NCI-H526 (cell line): ENCODE measurements at places on chromosomes 1 and 21.

GRCh38 chr1:53592985-53593757 lies 134.0 kb downstream of the DMRTB1 start:
- DNase-seq = no peak

GRCh38 chr1:243465738-243466137 lies 209.9 kb downstream of the SDCCAG8 start:
- no peak for DNase-seq

DNA sequence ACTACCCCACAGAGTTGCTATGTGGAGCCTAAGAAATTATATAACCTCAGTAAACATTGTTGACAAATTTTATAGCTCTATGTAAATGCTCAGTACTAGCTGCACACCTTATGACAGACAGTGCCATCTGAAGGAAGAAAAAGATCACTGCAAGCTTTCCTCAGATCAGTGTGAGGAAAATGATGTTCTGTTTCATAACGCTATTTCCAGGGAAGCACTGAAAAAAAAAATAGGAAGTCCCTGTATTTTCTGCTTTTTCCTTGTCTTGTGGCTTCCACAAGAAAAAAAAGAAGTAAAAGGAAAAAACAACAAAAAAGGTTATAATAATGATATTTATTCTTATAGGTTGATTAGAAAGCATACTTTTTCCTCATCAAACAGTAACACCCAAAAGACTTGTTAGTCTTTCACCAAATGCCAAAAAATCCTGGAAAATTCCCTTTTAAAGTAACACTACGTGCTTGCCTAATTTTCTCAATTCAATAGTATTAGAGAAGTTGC lies 23.2 kb downstream of the LYST start:
- peak; percentile 71 for DNase-seq

DNA sequence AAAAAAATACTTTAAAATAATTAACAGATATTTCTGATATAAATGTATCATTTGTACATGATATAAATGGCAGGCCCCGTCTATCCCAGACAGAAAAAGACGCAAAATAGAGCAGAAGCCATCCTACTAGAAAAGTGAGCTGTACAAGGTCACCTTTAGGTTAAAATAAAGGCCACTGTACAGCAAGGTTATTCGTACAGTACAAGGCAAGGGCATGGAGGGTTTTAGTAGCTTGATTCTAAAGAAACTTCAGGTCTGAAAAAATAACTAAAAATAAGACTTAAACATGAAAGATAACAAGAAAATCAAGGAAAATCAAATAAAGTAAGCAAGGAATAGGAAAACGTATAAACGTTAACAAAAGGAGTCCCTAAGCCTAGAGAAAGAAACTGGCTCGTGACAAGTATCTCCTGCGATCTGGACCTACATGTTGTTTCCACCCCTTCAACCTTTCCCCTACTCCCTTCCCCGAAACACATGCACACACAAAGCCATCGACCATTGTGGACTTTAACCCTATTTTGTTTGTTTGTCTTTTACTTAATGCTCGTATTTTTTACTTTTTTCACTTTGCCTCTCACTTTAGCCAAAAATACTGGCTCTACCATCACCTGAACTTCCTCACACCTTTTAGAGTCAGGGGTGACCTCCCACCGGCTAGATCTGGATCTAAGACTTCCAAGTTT lies 26.5 kb upstream of the SLC30A10 start:
- no peak for DNase-seq

GRCh38 chr1:183180218-183180617 lies 5.8 kb upstream of the LAMC2 start:
- peak; percentile 40 for DNase-seq

- DNase-seq = no peak
Observed at GRCh38 chr1:65830306-65830705, 37.6 kb downstream of the PDE4B start.

DNA sequence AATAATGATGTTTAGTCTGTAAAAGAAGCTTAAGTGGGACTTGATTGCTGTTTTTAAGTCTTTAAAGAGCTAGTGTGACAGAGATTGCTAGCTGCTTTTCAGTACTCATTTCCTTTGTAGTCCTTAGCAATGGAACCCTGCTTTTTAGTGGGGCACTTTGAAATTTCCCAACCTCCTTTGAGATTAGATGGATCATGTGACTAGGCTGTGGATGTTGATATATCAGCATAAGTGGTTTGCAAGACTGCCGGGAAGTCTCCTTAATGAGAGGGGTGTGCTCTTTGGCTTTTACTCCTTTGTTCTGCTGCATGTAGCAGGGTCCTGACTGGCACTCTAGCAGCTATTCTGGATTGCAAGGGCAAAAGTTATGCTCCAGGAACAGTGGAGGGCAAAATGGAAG lies 11.2 kb upstream of the RCOR3 start:
- no peak for DNase-seq

DNA sequence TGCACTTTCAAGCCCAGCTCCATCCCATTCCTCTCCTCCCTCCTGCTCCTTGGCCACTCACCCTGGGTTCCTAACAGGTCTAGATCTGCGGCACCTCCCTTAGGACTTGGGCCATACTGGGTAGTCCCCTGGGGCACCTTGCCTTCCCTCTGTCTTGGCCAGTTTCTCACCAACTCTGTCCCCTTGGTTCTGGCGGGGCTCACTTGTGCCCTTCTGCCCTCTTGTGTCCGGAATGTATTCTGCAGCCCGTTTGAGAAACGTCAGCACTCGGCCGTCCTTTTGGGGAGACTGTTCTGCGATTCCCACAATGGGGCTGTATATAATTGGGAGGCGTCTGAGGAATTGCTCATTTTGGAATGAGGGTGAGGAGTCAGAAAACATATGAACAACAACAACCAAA lies 162.4 kb downstream of the ZSCAN20 start:
- no peak for DNase-seq

- DNase-seq = no peak
Observed at GRCh38 chr1:162943622-162944021, 82.6 kb upstream of the CCDC190 start.

- DNase-seq = no peak
Observed at GRCh38 chr1:211174375-211174774, 40.4 kb upstream of the KCNH1 start.

GRCh38 chr1:3415260-3416090 lies 39.0 kb upstream of the ARHGEF16 start:
- no peak for DNase-seq

DNA sequence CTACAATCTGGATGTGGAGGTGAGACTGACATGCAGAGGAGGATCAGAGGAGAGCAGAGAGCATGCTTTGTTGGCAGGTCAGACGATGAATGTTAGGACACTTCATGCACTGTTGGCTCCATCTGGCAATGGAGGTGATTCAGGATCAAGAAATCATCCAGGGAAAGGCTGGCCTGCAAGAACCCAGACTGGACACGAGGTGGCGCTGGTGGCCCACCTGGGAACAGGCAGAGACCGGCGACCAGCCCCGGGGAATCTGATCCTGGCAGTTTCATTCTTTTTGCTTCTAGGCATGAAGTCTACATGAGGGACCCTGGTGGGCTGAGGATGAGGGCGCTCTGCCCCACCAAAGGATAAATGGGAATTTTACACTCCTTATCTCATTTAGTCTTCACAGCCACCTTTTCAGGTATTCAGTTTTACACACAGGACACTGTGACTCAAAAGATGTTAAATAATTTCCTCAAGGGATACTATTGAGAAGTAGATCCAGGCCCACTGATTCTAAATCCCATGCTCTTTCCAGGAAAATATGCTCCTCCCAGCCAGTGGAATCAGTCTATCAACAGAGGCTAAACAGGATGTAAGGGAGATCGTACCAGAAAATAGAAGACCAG lies 26.2 kb upstream of the SCMH1 start:
- peak; percentile 93 for DNase-seq

- no peak for DNase-seq
Observed at GRCh38 chr1:53971718-53972117, 25.6 kb downstream of the LRRC42 start.

- no peak for DNase-seq
Observed at GRCh38 chr1:235624721-235625333, 24.8 kb downstream of the GNG4 start.

DNA sequence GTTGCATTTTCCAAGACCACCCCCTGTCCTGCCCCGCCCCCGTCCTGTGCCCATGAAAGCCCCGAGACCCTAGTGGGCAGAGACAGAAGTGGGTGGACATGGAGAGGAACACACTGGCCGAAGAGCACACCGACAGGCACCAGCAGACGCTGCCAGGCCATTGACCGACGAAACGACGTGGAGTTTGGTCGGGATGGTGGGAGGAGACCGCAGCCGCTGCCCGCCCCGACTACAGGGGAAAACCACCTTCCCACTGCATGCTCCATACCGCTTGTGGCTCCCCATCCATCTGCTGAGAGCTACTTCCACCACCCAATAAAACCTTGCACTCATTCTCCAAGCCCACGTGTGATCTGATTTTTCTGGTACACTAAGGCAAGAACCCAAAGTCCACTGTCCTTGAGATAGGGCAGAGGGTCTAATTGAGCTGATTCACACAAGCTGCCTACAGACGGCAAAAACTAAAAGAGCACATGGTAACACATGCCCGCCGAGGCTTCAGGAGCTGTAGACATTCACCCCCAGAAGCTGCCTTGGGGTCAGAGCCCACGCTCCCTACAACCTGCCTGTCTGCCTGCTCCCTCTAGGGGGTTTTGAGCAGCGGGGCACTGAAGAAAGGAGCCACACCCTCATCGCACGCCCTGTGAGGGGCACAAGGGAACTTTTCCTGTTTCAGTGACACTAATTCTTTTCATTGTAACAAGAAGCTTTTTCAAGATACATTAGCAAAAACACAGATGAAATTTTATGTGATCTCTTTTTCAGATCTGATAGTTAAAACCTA lies 81.2 kb upstream of the RAB3GAP2 start:
- no peak for DNase-seq

DNA sequence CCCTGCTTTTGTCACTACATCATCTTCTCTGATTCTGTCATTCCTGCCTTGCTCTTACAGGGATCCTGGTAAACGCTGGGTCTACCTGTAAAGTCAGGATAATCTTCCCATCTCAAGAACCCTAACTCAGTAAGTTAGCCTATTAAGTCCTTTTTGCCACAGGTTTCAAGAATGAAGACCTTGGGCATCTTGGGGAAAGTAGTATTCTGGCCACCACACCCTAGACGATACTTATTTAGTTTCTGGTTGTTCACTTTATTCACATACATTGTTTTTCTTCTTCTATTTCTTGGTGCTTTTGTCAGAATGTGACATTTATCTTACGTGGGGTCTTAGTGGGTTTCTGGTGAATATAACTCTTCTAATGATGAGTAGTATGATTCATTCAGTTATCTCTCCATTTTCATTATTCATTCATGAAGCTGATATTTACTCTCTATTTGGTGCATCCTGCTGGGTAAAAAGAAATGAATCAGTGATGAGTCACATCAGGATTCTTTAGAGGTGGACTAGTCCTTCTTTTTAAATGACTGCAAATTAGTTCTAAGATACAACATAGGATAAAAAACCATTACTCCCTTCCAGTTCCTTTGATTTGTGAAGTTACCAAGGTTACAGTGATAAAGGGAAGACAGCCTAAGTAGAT lies 514.4 kb upstream of the B3GALT2 start:
- DNase-seq = no peak
